Stimulated activated CD4-positive, alpha-beta T cell treated with anti-CD3 and anti-CD28 coated beads, Interleukin-12 subunit alpha, Interleukin-12 subunit beta, amount 100 ng/mL, for 24 hours (primary cell): ENCODE measurements at places on chromosomes 12 and 14.

- DNase-seq, result no peak
These were observed 19.8 kb downstream of the INSM2 start for GRCh38 chr14:35553808-35554207.

DNA sequence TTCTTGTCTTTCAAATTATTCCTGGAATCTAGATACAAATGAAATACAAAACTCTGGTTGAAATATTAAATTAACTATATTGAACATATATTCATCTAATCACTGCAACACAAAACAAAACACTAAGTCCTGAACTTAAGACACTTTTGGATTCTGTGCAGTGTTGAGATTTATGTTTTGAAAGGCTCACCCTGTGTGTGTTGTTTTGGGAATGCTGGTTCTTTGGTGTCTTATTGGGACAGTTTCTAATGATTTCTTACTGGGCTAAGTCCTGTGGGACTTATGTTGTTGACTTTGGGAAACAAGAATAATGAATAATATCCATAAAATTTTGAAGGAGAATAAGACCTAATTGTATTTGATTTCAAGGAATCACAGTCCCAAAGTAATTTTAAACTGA, 153.2 kb downstream of the NAV3 start:
- no peak for DNase-seq

- no peak for DNase-seq
These were observed 319.8 kb downstream of the CEP128 start for GRCh38 chr14:80621701-80622100.

- no peak for DNase-seq
These were observed 211.2 kb upstream of the LRIG3 start for GRCh38 chr12:59131462-59131861.

GRCh38 chr14:103539056-103539825, 10.2 kb downstream of the TRMT61A start:
- no peak for DNase-seq

- no peak for DNase-seq
These were observed 6.6 kb downstream of the PPP4R4 start for GRCh38 chr14:94180655-94181271.

DNA sequence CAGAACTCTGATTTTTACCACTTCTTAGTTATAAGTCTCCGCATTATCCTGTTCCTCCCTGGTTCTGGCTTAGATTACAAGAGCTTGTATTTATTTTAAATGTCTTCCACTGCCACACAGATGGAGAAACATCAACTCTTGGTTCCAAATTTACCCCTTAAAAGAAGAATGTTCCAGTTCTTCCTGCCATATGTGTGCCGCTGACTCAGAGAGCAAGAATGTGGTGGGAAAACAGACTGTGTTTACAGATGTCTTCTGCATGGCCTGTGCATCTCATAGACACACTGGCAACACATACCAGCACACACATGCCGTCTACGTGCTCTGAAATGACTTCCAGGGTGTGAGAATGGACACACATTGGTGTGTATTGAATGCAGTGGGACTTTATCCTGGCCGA, 383.0 kb downstream of the LRIG3 start:
- no peak for DNase-seq

DNA sequence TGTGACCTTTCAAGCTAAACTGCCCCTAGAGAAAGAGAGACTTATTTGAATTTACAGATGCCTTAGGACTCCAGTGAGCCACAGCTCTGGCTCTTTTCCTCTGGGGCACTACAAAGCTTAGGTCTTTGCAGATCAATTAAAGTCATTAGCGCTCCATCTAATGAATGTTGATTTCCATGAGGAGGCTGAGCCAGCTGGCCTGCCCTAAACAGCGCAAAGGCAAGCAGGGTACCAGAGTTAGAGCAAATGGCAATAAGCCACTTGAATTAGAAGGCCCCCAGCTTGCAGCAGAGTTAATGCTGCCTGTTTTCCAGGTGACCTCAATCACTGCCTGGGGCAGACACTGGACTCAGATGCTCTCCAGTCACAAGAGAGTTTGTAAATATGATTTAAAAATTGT, 695.3 kb downstream of the DIO2 start:
- DNase-seq, result no peak

DNA sequence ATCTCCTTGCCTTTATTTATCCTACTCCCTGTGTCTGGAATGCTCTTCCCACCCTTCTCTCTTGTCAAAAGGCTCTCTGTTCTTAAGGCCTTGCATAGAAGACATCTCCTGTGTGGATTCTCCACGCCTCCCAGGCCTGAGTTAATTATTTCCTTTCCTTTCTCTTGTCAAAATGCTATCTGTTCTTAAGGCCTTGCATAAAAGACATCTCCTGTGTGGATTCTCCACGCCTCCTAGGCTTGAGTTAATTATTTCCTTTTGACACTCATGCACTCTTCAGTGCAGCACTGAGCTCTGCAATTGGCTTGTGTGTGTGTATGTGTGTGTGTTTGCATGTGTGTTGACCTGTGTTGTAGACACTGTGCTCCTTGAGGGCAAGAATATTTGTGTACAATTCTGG, 52.1 kb upstream of the DCD start:
- no peak for DNase-seq

GRCh38 chr14:93346926-93347721, at the start of gene COX8C:
TSS of gene COX8C (plus strand) at chr14:93347182. CDS start at chr14:93347269, 87 bp downstream.
- no peak for DNase-seq

DNA sequence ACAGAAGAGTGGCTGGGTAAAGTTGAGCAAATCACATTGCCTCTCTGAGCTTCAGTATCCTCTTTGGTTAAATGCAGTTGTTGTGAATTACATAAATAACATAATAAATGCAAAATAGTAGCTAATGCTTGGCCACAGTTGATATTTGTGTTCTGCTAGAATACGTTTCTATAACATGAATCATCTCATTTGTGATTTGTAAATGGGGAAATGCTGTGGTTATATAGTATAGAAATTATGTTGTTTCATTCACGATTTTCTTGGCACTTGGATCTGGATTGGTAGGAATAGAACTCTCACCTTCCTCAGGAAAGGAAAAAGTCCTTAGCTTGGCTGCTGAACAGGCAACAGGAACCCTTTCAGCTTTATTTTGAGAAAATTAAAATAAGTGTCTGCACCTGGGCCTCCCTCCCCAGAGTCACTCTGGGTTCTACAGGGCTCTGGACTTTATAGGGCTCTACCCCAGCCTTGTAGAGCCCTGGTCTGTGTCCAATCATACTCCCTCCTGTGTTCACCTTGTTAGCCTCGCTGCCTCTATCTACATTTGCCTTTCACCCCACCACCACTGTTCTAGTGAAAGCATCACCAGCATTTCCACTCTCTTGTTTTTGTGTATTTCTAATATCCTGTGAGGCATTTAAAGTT, 107.7 kb upstream of the BCAT1 start:
- no peak for DNase-seq

- DNase-seq, result no peak
These were observed 99.1 kb upstream of the CCND2 start for GRCh38 chr12:4174417-4174816.

GRCh38 chr12:12467688-12468261, 94.9 kb downstream of the DUSP16 start:
- DNase-seq, result no peak

DNA sequence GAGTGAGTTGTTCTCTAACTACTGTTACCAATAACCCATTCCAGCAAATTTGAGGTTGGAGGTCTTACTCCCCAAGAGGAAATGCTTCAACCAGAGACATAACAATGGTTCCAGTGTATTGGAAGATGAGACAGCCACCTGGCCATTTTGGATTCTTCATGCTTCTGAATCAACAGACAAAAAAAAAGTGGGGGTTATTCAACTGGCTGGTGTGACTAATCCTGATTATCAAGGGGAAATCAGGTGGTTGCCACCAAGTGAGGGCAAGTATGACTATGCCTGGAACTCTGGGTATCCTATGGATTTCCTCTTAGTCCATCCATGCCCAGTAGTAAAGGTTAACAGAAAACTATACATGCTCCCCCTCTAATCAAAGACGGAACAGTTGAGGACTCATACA, 29.9 kb upstream of the ZNF641 start:
- no peak for DNase-seq

GRCh38 chr12:116065606-116066005, 211.9 kb downstream of the MED13L start:
- DNase-seq, result no peak

DNA sequence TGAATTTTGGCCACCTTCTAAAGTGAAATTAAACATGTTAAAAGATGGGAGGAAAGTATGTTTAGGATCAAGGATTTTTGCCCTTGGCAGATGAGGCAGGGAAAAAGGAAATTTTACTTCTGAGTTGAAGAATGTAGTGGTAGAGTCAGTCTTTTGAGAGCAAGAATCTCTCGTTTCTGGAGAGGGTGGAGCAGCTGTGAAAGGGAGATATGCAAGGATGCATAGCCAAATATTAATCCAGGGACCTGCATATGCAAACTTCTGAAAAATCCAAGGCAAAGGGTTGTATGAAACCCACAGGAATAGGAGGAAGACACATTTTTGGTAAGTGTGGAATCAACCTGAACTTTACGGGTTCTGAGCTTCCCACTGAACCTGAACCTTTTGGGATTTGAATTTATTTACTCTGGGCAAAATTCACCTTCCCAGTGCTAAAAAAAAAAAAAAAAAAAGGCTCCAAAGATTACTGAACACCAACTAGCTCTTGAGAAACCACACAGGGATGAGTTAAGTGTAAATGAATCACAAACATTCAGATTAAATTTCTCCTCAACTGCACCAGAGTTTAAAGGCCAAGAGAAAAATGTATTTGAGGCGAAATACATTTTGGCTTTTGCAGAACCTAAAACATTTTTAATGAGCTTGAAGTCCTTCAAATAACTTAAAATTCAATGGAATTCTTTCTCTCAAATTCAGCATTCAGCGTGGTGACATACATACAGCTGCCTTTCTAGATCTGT, 187.1 kb upstream of the CDKN3 start:
- DNase-seq, result no peak

GRCh38 chr14:94355191-94355794, 32.2 kb upstream of the SERPINA6 start:
- no peak for DNase-seq

DNA sequence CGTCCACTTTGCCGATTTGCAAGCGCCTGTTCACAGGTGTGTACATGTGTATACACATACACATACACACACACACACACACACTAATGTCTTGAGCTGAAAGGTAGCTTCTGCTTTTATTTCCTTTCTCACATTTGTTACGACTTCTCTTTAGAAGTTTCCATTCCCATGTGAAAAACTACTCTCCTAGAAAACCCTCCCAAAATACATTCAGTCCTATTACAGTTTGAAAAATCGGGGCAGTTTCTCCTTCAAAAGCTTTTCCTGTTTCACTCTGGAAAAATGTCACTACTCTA, 3.9 kb downstream of the BLTP3B start:
- DNase-seq, result no peak

DNA sequence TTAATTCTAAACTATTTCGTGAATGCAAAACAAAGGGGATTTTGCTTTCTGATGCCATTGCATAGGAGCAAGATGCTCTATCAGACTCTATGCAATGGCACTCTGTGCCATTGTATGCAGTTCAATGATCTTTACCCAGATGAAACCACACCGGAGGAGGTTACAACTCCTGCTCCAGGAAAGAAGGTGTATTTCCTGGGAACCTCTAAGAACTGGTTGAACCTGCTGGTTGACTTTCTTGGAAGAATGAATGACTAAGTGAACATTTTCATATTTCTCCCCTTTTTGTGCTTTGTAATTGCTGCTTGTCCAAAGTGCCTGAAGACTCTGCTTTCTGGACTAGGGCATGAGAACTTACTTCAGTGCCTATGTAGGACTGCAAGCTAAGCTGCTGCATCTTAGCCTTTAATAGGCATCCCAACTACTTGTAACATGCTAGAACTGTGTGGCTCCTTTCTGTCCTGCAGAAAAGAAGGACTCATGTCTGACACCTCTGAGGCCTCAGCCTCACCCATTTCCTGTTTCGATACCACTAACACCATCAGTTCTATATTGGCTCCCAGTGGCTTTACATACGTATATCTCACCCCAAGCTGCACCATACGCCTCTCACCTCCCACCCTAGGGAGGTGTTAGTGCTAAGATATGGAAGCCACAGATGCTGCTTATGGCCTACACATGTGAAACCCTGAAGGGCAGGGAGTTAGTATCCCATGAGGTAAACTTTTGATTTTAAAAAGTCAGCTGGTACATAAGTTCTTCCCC, 193.5 kb upstream of the CNOT2 start:
- no peak for DNase-seq

DNA sequence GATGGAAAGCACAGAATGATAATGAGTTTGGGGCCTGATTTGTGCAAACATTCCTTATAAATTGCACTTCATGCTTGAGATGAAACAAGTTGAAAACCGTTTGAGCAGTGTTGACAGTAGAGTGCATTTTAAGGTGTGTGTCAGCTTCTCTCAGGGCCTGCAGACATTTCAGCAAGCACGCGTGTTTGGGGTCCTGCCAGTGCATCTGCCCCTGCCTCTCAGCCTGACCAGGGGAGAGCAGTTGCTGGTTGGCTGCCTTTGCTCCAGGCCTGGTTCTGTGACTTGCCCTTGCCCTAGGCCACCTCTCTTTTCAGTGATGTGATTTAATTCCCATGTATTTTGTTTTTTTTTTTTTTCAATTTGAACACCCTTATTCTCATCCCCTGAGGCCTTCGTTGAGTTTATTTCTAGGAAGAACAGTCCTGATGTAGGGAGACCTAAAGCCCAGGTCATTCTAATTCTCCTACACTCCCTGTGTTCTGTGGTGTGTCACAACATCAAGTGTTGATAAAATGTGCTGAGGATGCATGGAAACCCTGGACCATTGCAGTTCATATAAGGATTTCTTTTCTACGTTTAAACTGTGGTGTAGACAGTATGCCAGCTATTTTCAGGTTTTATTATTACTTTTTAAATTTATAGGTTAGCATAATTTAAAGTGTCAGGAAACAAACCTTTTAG, 40.1 kb upstream of the AMN start:
- no peak for DNase-seq

DNA sequence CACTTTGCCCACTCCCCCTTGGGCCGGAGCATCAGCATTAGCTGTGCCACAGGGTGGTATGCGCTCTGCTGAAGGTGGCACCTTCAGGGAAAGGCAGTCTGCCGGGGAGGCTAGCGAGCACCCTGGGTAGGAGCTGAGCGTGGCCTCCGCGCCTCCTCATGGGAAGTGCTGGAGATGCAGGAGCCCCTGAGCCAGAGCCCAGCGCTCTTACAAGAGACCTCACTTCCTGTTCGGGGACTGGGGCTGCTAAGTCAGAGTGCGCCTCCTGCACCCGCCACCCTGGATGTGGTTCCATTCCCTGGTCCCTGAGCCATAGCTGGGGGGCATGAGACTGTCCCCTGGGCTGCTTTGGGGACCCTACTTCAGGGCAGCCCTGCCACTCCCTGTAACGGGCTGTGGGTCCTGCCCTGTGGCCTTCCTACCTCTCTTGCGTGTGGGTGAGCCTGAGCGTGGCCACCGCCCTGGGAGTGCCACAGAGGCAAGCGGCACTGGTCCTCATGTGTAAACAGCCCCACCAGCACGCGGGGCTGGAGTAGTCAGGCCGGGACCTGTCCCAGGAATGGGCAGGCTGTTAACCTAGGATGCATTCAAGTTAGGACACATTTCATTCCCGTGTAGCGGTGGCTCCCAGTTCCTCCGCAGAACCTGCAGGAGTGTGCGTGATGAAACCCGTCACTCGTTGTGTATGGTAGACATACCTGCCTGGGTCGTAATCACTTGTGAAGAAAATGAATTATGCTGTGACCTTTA, 19.4 kb downstream of the COA8 start:
- no peak for DNase-seq
